ENCODE measurements at places on chromosomes 1 and 21.
A peak's percentile ranks its signal among the peaks of the same experiment; 100 is the strongest.

GRCh38 chr1:47298025-47298699 lies 15.8 kb downstream of the STIL start:
- no peaks in the 10 kb centered on the region for H3K36me3 ChIP-seq
- H3K4me3 ChIP-seq = no peak overlapping the region
- no peaks in the 10 kb centered on the region for H3K27me3 ChIP-seq
- H3K4me1 ChIP-seq = no peaks in the 10 kb centered on the region
- no peak for DNase-seq
- no peak overlapping the region for H3K27ac ChIP-seq

DNA sequence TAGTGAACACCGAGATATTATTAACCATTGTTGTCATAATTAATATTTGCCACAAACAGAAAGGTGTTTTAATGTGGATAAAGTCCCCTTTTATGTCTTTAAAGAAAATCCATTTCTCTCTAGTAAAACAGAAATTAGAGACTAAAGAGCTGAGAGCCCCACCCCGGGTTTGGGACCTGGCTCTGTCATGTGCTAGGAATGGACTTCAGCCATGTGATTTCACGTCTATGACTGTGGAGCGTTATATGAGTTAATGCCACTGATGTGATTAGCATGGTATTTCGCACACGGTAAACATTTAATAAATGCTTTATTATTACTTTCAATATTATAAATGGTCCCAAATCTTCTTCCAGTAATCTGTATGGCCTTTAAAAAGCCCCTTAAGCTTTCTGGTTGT lies 205.0 kb upstream of the NFIA start:
- H3K4me1 ChIP-seq = no peaks in the 10 kb centered on the region
- no peak overlapping the region for H3K27ac ChIP-seq
- no peak overlapping the region for H3K4me3 ChIP-seq

DNA sequence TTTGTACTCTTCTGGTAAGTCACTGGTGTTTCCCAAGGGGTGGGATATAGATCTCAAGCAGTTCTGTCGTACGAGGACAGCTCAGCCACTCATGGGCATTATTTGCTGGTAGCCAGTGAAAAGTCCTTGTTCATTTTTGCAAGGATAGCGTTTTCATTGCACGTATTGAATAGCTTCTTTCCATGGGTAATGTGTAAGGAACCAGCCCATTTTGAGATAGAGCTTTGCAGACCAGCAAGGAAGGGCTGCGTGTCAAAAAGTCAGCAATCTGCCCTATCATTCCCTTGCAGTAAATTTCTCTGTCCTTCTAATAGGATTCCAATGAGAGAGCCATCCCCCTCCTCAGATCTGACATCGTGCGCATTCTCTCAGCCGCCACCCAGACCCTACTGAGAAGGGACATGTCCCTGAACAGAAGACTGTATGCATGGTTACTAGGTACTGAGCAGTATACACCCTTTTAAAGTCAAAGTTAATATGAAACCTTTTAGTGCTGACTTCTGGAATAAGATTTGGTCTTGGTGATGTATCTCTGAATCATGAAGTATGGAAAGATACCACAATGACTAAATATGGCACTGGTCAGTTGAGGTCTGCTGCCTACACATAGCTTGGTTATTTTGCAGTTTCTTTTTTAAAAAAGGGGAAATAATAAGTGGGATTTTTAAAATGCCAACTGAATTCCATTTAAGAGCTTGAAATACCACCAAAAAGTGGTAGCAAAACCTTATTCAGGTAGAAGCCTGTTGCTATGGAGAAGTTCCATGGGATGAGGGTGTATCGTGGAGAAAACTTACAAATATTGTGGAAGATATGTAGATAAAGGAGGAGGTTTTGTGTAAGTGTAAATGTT lies 55.3 kb downstream of the DOP1B start:
- H3K4me3 ChIP-seq = no peak overlapping the region
- H3K4me1 ChIP-seq = no peaks in the 10 kb centered on the region
- H3K27ac ChIP-seq = no peak overlapping the region
- no peaks in the 10 kb centered on the region for H3K27me3 ChIP-seq
- DNase-seq = no peak

DNA sequence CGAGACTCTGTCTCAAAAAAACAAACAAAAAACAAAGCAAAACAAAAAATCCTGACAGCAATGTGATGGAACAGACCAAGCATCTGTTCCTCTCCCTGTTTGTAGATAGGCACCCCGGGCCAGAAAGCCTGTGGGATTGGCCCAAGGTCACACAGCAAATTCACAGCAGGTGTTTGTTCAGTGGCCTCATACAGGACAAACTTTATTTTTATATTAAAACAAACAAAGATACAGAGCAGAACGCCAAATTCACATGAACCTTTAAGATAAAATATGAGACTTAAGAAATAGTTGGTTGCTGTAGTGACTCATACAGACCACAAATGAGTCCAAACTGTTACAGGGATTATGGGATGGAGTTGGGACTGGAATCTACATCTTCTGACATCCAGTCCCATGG lies 2.3 kb upstream of the CELA2A start:
- H3K36me3 ChIP-seq = no peaks in the 10 kb centered on the region
- H3K4me3 ChIP-seq = no peak overlapping the region
- H3K4me1 ChIP-seq = no peaks in the 10 kb centered on the region
- DNase-seq = no peak

- H3K27ac ChIP-seq = no peak overlapping the region
- no peaks in the 10 kb centered on the region for H3K27me3 ChIP-seq
- no peak overlapping the region for H3K4me3 ChIP-seq
- DNase-seq = no peak
Observed at GRCh38 chr1:87786861-87787545, 458.3 kb downstream of the LMO4 start.

GRCh38 chr1:157137408-157138219 lies 581 bp downstream of the ETV3 start:
- H3K36me3 ChIP-seq = peaks cover 15% of the 10 kb centered on the region
- peak overlapping the region; percentile 91 for H3K27ac ChIP-seq
- DNase-seq = no peak
- H3K27me3 ChIP-seq = no peaks in the 10 kb centered on the region
- H3K4me1 ChIP-seq = peaks cover 50% of the 10 kb centered on the region

DNA sequence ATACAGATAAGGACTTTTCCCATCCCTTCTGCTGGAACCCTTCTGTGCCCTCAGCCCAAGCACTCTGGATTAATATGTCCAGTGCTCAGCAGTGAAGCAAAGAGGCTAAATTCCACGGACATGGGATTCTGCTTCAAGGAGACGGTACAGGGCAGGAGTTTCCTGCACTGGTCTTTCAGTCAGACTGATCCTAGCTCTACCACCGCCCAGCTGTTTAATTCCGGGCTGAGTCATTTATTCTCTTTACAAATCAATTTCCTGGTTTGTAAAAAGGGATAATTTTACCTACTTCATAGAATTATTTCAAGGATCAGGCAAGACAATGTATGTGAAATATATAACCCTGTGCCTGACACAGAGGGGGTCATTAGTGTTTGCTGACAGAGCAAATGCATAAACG lies 41.6 kb upstream of the NRDC start:
- no peak overlapping the region for H3K27ac ChIP-seq
- H3K4me1 ChIP-seq = no peaks in the 10 kb centered on the region
- no peak for DNase-seq
- no peaks in the 10 kb centered on the region for H3K27me3 ChIP-seq
- no peak overlapping the region for H3K4me3 ChIP-seq

- H3K27me3 ChIP-seq = no peaks in the 10 kb centered on the region
- no peak overlapping the region for H3K27ac ChIP-seq
- no peak overlapping the region for H3K4me3 ChIP-seq
- no peaks in the 10 kb centered on the region for H3K36me3 ChIP-seq
- no peak for DNase-seq
Observed at GRCh38 chr1:161736335-161736969, 13.1 kb upstream of the DUSP12 start.

- no peaks in the 10 kb centered on the region for H3K4me1 ChIP-seq
- DNase-seq = no peak
- H3K4me3 ChIP-seq = no peak overlapping the region
- H3K27ac ChIP-seq = no peak overlapping the region
- H3K27me3 ChIP-seq = peaks cover 2% of the 10 kb centered on the region
Observed at GRCh38 chr1:36890776-36891175, 143.5 kb downstream of the GRIK3 start.

DNA sequence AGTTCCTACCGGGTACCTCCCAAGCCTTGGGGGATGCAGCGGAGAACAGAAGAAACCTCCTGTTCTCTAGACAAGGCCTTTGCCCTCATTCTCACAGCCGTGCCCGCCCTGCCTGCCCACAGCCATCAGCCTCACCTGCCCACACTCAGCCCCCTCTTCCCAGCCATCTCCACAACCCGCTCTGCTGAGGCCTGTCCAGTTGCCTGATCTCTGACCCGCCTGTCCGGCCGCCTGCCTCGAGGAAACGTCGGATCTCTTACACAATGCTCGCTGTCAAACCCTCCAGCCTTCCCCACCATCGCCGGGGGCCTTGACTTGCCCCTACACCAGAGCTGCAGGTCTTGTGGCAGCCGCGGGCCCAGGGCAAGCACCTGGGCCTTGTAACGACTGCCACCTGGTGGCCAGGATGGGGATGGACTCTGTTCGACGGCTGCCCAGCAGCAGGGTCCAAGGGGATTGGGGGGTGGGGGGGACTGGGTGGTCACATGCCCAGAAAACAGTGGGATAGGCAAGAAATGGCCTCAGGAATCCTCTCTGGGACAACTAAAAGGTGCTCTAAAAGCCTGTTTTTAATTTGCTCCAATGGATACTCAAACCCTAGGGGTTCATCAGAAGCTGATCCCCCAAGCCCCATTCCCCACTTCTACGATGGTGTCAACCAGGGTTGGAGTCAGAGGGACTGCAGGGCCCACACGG lies 31.0 kb downstream of the SLC45A1 start:
- peak; percentile 40 for DNase-seq
- no peak overlapping the region for H3K27ac ChIP-seq
- no peak overlapping the region for H3K4me3 ChIP-seq
- H3K36me3 ChIP-seq = peaks cover 9% of the 10 kb centered on the region
- no peaks in the 10 kb centered on the region for H3K4me1 ChIP-seq

DNA sequence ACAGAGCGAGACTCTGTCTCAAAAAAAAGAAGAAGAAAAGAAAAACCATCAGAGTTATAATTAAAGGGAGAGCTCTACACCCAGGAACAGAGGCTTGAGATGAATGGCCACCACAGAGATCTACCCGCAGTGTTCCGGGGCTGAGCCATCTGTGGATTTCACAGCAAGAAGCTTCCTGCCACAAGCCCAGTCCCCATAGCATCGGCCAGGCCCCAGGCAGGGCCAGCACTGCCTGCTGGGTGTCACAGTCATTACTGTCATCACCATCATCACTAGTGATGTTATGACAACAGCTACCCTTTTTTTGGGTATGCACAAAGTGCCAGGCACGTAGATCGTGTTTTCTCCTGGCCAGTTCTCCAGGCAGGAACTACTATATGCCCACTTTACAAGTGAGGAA lies 111.6 kb upstream of the VAMP3 start:
- H3K27me3 ChIP-seq = no peaks in the 10 kb centered on the region
- H3K36me3 ChIP-seq = no peaks in the 10 kb centered on the region
- DNase-seq = no peak
- no peak overlapping the region for H3K27ac ChIP-seq

GRCh38 chr1:225848030-225848955 lies 33.9 kb downstream of the TMEM63A start:
- no peak for DNase-seq
- H3K36me3 ChIP-seq = peaks cover 60% of the 10 kb centered on the region
- H3K27ac ChIP-seq = peak overlapping the region; percentile 28
- peaks cover 8% of the 10 kb centered on the region for H3K4me1 ChIP-seq
- H3K27me3 ChIP-seq = no peaks in the 10 kb centered on the region
- H3K4me3 ChIP-seq = no peak overlapping the region

DNA sequence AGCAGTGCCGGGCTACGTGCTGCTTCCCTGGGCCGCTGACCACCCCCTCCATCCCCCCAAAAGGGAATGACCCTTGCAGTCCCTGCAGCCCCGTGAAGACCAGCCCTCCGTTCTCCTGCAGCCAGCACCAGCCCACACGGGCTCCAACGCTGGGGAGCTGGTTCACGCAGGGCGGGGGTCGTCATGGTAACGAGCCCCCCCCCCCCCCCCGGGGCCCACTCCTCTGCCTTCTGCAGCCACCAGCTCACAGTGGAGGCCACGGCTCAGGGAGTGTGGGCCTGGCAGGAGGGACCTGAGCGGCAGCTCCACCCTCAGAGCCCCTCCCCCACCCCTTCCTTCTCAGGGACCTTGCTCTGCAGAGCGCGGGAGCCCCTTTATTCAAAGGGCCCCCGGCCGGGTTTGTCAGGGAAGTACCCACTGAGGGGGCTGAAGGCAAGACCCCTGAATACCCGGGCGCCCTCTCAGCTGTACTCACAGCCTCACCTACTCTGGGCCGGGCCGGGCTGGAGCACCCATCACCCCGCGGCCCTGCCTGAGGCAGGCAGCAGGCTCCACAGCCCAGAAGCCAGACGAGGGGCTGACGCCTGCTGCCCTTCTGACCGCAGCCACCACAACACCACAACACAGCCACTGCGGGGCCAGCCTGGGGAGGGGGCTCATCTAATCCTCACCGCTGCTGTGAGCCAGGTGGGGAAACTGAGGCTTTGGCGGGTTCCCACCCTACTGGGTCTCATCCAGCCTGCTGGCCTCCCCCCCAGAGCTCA lies 12.6 kb downstream of the MEGF6 start:
- no peaks in the 10 kb centered on the region for H3K27me3 ChIP-seq
- DNase-seq = no peak
- peak overlapping the region; percentile 32 for H3K4me3 ChIP-seq
- H3K4me1 ChIP-seq = peaks cover 19% of the 10 kb centered on the region

DNA sequence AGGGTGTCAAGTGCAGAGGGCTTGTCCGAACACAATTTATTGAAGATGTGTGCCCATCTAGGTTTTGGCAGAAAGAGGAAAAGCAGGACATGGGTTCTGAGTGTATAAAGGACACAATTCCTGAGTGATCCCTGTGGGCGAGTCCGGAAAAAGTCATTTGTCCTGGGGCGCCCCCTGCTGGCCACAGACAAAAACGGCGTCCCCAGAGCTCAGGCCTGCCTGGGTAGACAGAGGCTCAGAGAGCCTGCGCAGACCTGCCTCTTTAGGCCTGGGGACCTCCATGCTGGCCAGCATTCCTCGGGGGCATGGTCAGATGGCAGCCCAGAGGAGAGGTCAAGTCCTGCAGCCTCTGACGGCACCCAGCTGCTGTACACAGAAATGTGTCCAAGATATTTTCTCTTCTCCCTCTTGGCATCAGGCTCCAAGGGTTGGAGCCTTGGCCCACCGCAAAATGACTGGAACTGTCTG lies 65.5 kb upstream of the LRP8 start:
- H3K27me3 ChIP-seq = no peaks in the 10 kb centered on the region
- peaks cover 3% of the 10 kb centered on the region for H3K4me1 ChIP-seq
- no peak overlapping the region for H3K4me3 ChIP-seq

- peak; percentile 94 for DNase-seq
- H3K36me3 ChIP-seq = peaks cover 26% of the 10 kb centered on the region
- H3K4me3 ChIP-seq = peak within 1 kb of the TSS; percentile 92
- H3K27me3 ChIP-seq = no peaks in the 10 kb centered on the region
- H3K4me1 ChIP-seq = peaks cover 14% of the 10 kb centered on the region
Observed at GRCh38 chr1:52404116-52404974, at the start of the genes ORC1 and PRPF38A. TSS of gene ORC1 (minus strand) at chr1:52404423. CDS start at chr1:52402223, 2,200 bp downstream. TSS of gene PRPF38A (plus strand) at chr1:52404602. CDS start at chr1:52404750, 148 bp downstream.

Data from effector memory CD4-positive, alpha-beta T cell (primary cell).